ENCODE measurements at places on chromosomes 12 and 14.

- no peak for DNase-seq
Measured at GRCh38 chr12:82555699-82556098, 131.0 kb upstream of the TMTC2 start.

DNA sequence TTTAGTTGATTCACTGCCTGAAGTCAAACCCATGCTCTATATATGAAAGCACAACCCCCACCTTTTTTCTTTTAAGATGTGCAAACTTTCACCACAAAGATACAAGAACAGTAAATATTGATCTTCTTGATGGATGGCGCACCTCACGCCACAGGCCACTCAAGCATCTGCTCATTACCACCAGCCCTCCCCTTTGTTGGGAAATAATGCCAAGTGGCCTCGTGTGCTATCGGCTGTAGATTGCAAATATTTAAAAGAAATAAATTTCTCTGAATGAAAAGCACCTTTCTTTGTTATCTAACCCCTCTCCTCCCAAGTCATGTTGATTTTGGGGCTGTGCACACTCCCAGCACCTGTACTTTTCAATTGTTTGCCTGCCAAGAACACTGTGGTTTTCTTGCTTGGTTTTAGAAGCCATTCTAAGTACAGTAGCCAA lies 122.7 kb downstream of the C12orf42 start:
- no peak for DNase-seq

DNA sequence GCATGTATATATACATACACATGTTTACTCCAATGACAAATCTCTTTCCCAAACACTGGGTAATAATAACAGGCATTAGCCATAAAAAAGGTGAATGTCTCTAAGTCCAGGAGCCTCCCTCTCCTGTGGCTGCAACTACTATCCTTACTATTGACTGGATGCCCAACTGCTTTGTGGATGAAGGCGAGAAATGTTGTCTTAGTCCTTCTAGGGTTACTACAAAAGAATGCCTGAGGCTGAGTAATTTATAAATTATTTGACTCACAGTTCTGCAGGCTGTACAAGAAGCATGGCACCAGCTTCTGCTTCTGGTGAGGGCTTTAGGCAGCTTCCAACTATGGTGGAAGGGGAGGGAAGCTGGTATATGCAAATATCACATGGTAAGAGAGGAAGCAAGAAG lies 366.0 kb upstream of the DDHD1 start:
- peak; percentile 38 for DNase-seq

DNA sequence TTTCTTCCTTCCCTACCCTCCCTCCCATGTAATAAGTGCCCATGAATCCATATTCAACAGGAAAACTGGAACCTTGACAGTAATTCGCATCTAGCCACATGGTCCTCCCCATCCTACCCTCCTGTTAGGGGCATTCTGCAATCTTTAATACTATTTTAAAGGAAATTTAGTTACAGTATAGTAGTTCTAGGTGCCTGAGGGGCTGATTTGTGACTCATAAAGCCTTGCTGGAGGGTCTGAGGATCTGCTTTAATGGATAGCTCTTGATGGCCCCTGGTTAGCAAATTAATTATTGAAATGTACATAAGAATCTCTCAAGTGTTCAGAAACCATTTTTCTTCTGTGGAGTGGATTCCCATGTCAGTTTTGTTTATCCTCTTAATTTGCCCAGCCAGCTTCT lies 54.1 kb downstream of the ESRRB start:
- DNase-seq = no peak

DNA sequence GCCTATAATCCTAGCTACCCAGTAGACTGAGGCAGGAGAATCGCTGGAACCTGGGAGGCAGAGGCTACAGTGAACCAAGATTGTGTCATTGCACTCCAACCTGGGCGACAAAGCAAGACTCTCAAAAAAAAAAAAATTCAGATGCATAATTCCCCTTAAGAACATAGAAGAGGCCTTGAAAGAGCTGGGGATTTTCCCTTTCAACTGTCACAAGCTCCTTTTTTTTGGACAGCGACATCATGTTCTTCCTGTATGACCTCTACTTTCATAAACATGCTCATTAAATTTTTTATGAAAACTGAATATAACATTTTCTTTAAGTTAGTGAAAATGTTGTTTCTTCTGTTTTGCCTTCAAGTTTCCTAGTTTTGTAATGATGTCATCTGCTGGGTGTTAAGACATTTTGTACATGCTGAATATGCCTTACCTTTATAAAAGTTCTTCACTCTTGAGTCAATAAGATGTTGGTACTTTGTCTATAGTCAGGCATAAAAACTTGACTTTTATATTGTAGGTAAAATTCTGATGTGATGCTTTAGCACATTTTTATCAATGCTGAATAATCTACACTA lies 76.0 kb downstream of the PTHLH start:
- no peak for DNase-seq

GRCh38 chr14:91674911-91675310 lies 57.0 kb downstream of the CATSPERB start:
- no peak for DNase-seq
